GF-D8 (cell line): ENCODE measurements at places on chromosomes 6 and 20.
A peak's percentile ranks its signal among the peaks of the same experiment; 100 is the strongest.

- DNase-seq = no peak
These were observed 51.1 kb upstream of the GPR6 start for GRCh38 chr6:109927052-109927451.

DNA sequence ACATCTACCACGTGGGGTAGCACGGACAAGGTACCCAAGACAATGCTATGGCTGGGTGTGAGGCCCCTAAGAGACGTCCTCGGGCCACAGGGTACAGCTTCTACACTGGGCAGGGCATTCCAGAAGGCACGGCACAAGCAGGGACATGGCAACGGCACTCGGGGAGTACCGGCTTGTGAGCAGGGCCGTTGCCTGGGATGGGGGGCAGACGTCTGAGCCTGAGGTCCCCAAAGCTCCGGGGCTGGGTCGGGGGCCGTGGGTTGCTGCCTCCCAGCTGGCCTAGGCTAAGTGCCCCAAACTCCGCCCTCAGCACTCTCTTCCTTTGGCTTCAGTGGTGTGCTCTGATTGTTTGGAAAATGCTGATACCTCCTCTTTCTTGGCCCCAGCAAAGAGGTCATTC lies 110.6 kb downstream of the SULF2 start:
- DNase-seq = no peak

GRCh38 chr6:125367036-125367782 lies 65.4 kb upstream of the HDDC2 start:
- no peak for DNase-seq

- DNase-seq = no peak
These were observed 75.3 kb upstream of the MRAP2 start for GRCh38 chr6:83958241-83958685.

DNA sequence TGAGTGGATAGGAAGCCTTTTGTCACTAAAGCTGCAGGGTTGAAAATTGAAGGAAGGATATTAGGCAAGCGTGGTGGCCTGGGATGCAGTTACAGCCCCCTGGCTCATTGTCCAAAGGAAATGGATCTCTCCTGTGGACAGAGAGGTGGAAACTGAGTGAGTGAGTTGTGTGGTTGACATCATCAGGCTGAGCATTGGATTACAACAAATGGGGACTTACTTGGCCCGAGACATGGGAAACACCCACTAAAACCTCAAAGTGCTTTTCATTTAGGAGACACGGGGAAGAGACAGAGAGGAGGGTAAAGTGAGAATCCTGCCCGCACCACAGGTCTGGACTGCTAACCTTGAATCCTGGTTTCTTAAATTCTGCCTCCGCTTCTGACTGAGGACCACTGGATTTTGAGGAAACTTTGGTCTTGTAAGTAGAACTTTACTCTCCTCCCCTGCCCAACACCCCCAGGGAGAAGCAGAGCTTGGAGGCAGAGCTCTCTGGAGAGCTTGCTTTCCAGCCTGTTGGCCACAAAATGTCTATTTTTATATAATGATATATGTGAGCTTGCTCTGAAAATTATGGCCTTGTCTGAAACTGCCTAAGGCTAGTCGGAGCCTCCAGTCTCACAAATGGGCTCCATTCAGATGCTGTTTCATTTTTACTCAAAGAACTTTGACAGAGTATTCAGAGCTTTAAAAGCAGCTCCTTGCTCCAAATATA lies at the start of gene PKIG:
PKIG (plus strand) TSS at position 269 of the 715 bp plus-strand sequence. CDS start 31,978 bp downstream, outside the sequence.
- peak; percentile 38 for DNase-seq

DNA sequence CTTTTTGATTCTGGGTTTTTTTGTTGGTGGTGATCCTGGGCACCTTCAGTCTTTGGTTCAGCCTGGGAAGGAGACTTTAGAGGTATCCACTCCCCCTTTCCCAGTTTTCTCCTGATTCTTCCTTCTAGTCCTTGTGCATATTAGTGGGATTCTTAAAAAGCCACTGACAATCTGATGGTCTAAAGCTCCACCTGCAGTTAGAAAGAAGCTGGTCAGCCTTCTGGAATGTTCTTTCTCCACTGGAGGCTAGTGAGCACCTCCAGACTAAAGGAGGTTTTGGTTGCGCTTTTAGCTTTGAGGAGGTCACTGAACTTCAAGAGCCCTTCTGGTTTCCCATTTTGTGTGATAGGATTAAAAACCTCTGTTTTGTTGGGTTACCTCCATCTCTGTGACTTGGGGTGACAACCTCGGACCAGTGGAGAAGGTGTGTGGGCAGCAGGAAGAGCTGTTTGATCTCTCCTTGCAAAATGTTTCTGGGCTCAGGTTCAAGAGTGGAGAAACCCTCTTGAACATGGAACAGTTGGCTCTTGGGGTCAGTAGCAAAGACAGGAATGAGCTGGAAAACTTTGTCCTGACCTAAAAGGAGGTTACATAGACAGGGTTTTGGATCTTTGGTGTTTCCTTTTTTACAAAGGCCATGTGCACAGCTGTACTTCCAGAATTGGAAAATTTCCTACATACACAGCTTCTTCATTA lies 29.0 kb downstream of the JARID2 start:
- DNase-seq = no peak

- DNase-seq = no peak
These were observed 146.2 kb upstream of the CARMIL1 start for GRCh38 chr6:25132934-25133333.

GRCh38 chr20:18362916-18363315 lies 74.6 kb downstream of the ZNF133 start:
- DNase-seq = no peak

GRCh38 chr6:29791162-29791561 lies 36.5 kb upstream of the HLA-G start:
- DNase-seq = no peak

DNA sequence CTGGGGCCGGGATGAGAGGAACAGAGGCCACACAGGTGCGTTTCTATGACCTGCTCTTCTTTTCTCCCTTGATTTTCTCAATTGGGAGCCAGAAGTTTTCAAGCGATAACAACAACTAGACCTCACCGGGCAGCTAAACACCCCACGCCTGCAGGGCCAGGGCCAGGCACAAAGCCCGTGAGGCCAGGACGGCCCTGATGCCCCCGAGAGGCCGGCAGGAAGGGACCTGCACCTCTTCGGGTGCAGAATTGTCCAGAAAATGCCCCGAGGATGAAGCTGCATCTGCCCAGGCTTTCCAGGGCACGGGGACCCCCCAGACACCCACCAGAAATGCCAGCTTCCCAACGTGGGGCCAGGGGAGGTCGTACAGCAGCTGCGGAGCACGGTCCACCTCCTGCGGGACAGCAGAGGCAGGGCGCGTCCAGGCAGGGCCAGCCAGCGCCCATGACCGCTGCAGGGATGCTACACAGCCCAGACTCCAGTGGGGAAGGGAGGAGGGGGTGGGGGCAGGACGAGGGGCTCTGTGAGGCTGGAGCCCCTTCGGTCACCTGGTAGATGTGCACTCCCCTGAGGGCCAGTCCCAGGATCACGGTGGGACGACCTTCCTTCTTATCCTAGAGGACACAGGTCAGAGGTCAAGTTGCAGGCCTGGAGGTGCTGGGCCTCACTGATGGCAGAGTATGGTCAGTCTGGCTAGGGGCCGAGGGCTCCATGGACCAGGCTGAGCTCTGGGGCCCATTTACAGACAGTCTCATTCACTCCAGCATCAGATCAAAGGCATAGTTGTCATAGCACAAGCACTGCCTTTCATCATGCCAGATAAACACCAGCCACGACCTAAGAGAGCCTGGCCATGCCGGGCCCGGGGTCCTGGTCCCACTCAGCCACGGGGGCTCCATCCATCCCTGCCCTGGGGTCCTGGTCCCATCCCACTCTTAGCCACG lies 16.4 kb downstream of the FRMD1 start:
- DNase-seq = no peak

- no peak for DNase-seq
These were observed 43.2 kb downstream of the KHDC1L start for GRCh38 chr6:73182021-73182607.

GRCh38 chr20:20409331-20409730 lies 41.4 kb downstream of the INSM1 start:
- no peak for DNase-seq

DNA sequence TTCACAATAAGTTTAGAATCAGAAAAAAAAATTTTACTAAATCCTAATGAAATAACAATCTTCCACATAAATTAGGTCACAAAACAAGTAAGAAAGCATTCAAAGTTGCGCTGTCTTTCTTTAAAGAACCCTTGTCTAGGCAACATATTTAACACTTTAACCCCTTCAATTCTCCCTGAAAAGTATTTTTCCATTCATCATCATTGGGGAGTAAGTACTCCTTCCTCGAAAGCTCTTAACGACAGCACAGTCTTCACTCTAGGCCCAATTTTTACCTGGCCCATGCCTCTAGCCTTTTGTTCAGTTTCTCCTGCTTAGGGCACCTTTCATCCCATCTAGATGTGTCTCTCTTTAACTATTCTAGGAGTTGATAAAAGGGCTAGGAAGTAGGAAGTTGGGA lies 2.6 kb downstream of the TSPYL1 start:
- DNase-seq = no peak

DNA sequence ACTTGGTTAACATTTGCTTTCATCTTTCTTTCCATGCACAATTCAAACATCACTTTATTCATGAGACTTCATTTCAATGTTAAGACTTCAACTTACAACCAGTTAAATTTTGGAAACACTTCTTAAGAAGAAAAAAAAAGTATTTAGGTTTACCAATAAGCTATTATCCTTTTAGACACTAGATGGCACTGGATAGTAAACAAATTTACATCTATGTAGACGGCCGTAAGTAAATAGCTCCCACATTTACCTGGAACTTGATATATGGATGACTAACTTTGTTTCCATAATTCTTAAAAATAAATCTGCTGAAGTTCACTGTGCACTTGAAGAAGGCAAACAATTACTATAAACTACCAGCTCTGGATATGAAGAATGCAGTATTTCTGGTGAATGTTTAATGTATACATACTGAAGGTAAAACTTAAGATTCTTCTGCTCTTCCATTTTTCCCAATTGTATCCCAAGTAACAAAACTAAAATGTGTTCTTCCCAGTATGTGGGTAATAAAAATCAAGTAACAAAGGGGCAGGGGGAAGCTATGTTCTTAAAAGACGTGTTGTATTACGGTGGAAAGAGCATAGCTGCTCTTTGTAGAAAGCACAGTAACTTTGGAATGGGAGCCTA lies 130.6 kb upstream of the C6orf118 start:
- DNase-seq = no peak

DNA sequence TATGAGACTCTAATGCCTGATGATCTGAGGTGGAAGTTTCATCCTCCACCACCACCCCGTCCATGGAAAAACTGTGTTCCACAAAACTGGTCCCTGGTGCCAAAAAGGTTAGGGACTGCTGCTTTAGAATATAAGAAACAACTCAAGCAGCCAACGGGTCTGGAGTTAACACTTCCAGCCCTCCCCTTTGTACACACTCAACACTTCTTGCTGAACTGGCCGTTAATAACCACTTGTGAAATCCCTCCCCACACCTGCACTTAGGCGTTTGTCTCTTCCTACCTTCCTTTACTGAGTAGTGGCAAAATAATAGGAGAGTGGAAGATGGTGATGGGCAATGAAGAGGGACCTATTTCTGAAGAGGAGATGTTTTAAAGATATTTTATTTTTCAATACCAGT lies 10.5 kb downstream of the SAYSD1 start:
- DNase-seq = no peak

DNA sequence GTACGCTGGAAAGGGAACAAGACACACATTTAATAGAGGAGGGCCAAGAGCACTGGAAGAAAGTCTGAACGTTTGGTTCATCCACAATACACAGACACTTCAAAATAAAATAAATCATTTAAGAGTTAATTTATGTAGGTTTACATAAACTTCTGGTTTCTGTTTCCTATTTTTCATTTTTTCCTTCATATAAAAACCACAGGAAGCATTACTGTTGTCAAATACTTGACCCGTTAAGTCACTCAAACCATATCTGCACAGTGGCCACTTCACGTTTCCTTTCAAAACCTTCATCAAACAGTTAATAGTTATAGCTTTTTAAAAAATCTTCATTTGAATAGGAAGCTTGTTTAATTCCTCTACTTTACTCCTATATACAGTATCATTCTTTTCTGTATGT lies 257.6 kb upstream of the THEMIS start:
- no peak for DNase-seq

DNA sequence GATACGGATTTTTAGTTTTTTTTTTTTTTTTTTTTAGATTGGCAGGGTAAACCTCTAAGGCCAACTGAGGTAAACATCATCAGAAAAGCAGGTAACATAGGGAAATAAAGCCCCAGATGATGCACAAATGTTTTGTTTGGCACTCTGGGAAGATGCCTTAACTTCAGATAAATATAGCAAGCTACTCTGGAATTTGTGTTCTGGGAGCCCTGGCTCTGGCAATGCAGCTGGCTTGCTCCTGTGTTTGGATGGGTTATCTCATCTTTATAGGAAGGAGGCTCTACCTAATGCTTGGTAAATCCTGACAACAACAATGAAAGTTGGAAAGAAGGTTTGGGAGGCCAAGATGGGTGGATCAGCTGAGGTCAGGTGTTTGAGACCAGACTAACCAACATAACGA lies 77.4 kb downstream of the GFOD1 start:
- DNase-seq = no peak

DNA sequence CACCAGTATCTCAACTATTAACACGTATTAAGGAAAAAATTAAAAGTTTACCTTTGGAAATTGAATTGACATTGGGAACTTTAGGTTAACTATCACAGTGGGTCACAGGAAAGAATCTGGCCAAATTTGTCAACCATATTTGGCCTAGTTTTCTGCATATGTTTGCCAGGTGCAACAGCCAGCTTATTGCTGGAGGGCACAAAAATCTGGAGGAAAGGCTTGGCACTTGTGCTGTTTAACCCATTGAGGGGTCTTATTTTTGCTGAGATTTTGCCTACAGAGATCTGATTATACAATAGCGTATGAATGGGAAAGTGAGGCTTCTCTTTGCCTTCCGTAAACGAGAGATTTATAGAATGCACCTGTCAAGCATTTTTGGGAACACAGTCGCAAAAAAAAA lies 190.4 kb downstream of the PRL start:
- DNase-seq = no peak

DNA sequence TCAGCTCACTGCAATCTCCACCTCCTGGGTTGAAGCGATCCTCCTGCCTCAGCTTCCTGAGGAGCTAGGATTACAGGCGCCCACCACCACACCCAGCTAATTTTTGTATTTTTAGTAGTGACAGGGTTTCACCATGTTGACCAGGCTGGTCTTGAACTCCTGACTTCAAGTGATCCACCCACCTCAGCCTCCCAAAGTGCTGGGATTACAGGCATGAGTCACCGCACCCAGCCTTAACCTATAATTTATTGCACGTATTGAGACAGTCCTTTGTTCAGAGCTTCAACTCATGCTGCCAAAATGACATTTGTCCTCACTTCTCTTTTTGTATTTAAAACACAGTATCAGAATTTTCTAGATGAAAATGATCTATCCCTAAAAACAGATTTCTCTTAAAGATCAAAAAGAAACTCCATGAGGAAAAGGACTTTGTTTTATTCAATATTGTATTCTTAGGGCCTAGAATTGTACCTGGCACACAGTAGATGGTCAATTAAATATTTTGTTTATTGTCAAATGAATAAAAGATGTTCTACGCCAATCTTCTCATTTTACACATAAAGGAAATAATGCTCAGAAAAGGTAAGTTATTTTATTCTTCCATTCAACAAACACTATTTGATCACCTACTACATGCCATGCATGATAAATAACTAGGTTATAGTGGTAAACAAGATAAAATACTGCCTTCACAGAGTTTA lies 10.8 kb downstream of the SERAC1 start:
- no peak for DNase-seq

GRCh38 chr20:43961541-43962471 lies 47.2 kb downstream of the TOX2 start:
- no peak for DNase-seq
